Fibroblast of villous mesenchyme (primary cell): ENCODE measurements at places on chromosomes 5 and 9.

- no peak for DNase-seq
These were observed 229.6 kb upstream of the DAP start for GRCh38 chr5:10990634-10991033.

- DNase-seq, result peak; percentile 55
These were observed 17.5 kb downstream of the LRRC70 start for GRCh38 chr5:62596096-62596495.

- peak; percentile 85 for DNase-seq
These were observed 34.8 kb downstream of the LSM11 start for GRCh38 chr5:157778121-157778805.

DNA sequence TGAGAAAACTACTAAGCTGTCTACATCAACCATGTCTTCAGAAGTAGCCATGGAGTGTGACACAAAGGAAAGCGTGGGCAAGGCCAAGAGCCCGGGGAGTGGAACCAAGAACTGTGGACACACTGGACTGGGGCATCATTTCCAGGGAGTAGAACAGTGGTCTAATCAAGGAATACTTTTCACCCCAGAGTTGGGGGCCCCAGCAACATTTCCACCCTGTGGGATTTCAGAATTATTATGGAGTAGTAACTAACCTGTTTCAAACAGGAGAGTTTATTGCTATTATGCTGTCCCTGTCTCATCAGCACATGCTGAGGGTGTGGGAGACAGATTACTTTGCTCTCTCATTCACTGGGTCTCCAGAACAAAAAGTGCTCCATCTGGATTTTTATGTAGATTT, 58.0 kb upstream of the FSTL4 start:
- no peak for DNase-seq

- DNase-seq, result no peak
These were observed 395.7 kb downstream of the CDK5RAP2 start for GRCh38 chr9:120184266-120184665.

DNA sequence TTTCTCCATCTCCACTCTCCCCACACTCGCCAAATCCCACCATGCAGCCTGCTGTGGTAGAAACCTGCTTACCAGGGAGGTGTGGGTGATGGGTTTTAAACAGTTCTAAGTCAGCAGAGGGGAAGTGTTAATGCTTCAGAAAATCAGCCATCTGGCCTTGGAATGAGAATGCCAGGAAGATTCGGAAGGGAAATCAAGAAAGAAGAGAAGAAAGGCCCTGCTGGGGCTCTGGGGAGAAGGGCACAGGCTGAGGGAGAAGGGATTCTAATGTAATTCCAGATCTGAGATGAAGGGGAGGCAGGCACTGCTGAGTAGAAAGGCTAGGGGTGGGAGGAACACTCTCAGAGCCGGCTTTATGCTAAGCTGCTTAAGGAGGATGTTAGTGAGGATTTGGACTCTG, 434.7 kb upstream of the DMAC1 start:
- DNase-seq, result no peak

DNA sequence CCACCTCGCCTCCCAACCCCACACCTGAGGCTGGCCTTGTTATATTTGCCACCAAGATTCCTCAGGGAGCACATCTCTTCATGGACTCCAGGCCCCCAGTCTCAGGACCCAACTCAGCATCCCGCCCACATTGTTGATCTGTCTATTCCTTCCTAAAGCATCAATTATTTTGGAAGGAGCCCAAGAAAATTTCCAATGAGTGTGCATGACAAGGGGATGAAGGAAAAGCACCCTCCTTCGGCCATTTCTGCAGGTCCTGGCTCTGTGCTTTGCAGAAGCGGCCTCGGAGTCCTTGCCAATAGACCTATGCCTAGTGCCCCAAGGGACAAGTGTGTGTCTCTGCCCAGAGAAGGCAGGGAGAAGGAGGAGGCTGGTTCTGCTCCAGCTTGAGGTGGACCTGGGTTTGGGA, 273.2 kb downstream of the GADD45G start:
- DNase-seq, result no peak

GRCh38 chr9:132404228-132404881, 2.3 kb downstream of the TTF1 start:
- DNase-seq, result no peak

DNA sequence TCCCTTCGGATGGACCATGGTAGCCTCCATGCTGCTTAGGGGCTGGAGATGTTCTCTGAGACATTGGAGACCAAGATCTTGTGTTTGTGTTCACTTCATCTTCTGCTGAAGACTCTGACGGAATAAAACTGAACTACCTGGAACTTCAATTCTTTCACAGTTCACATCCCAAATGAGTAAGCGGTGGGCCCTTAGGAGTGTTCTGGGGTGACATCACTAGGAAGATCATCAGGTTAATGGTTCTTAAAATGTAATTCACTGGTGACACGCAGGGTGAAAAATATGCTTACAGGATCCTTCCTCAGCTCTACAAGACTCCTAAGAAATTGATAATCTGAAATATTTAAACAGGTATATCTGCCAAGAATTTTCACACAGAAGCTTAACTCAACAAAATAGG, 561.5 kb downstream of the SEMA5A start:
- no peak for DNase-seq

DNA sequence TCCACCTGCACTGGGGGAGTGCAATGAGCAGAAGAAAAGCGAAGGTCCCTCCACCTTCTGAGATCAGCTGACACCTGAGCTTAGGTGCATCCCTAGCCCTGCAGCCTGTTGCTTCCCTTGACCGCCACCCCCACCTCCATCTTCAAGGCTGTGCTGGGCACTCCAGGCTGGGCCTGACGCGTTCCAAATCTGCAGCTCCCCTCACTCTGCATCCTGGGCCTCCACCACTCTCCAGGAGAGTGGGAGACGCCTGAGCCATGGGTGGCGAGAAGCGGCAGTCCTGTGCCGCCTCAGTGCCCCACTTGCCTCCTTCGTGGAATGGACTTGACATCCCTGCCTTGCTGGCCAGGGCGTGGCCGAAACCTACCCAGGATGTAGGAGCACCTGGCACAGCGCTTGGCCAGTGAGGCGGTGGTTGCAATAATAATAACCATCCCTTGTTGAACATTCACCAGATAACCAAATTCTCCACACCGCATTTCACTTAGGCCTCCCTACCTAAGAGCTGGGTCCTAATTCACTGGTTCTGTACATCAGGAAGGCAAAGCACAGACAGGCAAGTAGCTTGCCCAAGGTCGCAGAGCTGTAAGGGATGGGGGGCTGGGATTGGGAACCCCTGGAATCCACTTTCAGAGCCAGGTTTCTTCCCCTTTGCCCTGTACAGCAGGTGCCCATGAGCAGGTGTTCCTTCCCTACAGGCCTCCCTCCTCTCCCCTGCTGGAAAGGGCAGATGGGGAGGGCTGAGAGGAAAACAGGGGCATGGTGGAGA, 11.7 kb downstream of the B4GALT7 start:
- no peak for DNase-seq

GRCh38 chr5:14064841-14065240, 78.3 kb upstream of the TRIO start:
- no peak for DNase-seq

DNA sequence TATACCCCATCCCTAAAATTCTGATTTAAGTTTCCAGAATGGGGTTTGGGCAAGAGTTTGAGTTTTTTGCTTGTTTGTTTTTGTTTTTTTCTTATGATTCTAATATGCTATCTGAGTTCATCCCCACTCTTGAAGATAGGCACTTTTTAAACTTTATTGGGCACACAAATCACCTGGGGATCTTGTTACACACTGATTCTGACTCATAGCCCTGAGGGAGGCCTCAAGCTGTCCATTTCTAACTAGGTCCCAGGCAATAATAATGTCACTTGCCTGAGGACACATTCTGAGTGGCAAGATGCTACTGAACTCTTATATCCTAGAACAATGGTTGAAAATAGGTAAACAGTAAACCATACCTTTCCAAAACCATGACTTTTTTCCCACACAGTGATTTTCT, 22.8 kb upstream of the ABLIM3 start:
- DNase-seq, result no peak

- DNase-seq, result no peak
These were observed 3.4 kb downstream of the MYMK start for GRCh38 chr9:133521122-133522072.

DNA sequence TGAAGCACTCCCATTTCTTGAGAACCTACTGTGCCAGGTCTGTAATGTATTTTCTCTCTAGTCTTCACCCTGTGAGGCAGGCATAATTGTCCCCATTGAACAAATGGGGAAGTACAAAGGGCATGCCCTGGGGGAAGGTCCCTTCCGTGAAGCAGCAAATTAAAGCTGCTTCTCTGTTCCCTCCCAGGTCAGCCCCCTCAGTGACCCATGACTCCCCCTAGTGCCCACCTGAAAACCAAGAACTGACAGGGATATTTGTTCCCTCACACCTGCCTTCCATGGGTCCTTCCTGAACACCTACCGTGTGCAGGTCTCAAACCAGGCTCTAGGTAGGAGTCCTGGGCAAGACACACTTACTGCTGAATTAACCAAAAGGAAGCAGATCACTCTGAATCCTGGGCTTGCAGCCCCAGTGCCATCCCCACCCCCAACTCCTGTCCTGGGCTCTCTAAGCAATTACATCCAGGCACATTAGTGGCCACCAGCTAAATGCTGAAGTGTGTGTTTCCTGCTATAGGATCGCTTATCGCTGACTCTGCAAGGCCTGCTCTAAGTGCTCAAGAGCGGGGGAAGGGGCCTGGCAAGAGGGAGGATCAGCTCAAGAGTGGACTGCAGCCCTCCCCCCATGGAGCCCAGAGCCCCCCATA, 254.8 kb downstream of the CDK5RAP2 start:
- DNase-seq, result no peak

DNA sequence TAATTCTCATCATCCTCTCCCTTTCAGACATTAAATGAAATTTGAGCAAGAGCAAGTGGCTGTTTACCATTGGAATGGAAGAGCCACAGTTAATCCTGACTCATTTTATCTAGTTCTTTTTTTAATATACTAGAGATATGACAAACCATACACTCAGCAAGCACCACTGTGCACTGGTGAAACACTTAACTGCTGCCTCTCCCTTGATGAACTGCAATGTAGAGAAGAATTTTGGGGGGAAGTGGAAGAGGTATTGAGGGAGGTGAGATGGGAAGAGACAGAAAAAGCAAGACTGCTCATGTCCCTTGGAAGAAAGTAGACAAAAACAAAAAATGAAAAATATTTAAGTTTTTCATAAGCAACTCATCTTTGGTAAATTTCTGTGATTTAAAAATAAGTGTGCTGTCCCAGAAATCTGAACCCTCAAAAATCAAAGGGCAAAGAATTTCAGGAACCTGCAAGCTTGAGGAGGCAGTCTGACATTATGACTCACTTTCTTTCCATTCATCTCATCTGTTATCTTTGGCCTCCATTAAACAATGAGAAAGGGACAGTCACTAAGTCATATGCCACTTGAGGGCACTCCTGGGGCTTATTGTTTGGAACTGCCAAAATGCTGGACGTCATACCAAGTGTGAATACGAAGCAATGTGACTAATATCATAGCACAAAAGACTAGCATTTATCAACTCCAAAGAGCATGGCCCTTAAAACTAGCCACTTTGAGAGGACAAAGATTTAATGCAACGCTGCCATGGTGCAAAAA, 566.8 kb upstream of the DMAC1 start:
- DNase-seq, result no peak

DNA sequence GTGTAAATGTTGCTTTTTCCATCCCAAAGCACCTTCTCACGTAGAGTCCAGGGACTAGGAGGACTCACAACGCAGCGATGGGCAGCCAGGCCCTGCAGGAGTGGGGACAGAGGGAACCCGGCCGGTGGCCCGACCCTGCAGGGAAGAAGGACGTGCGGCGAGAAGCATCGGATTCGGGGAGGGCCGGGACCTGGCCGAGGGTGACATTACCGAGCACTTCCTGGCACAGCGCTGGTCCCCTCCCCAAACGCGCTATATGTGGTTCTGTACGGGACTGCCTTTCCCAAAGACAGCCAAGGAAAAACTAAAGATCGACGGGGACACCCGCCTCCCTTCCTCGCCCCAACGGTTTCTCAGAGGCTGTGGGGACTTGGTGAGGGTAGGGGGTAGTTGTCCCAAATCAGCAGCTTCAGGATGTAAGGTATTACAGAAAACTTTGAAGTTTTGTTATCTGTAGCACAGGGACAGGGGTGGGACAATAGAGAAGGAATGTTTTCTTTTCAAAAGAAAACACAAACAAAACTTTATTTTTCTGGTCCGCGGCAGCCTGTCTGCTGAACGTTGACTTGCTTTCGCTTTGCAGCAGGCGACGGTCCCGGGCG, 887 bp upstream of the MAP3K1 start:
- DNase-seq, result peak; percentile 43

DNA sequence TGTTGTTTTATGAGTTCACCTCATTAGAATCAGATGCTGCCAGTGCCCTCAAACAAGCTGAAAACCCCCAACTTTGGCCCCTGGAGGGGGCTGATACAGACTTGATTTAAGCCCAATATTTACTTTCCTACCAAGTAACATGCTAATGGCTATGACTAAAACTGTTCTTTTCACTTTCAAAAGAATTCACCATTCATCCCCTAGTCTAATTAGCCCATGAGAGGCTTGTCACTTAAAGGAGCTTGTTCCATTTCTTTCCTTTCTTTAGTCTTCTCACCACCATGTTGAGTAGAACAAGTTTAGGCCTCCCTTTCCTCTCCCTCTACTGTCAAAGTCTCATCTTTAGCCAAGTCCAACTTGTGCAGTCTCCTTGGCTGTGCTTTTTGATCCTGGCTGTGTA, 50.4 kb downstream of the EPB41L4B start:
- DNase-seq, result no peak

DNA sequence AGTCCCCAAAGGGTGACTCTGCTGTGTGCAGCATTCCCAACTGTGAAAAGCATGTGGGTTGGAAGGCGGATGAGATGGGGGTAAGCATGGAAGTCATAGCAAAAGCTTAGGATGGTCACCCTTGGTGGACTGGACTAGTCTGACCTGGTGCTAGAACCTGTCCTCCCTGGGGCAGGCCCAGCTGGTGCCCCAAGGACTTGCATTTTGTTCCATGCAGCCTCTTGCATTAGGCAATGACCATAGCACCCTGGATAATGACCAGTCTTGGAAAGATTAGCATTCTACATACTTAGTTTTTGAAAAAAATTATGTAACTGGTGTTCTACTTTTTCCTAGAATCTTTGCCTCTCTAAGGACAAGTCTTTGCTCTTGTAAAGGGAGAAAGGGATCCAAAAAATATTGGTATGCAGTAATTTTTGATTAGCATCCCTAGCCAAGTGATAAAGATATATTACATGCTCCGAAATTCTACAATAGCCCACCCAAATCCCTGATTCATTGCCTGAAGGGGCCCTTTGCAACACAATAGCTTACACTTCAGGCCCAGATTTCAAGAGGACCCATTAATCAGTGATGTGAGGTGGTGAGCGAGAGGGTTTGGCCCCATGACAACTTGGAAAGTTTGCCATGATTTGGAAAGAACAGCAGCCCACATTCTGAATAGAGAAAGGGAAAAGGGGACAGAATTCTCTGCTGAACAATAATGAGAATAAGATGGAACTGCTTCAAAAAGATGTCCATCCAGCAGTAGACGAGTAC, 93.3 kb upstream of the CD180 start:
- DNase-seq, result no peak

GRCh38 chr9:84988621-84989020, 319.1 kb downstream of the NTRK2 start:
- no peak for DNase-seq
